ENCODE measurements at places on chromosomes 7 and 10.

DNA sequence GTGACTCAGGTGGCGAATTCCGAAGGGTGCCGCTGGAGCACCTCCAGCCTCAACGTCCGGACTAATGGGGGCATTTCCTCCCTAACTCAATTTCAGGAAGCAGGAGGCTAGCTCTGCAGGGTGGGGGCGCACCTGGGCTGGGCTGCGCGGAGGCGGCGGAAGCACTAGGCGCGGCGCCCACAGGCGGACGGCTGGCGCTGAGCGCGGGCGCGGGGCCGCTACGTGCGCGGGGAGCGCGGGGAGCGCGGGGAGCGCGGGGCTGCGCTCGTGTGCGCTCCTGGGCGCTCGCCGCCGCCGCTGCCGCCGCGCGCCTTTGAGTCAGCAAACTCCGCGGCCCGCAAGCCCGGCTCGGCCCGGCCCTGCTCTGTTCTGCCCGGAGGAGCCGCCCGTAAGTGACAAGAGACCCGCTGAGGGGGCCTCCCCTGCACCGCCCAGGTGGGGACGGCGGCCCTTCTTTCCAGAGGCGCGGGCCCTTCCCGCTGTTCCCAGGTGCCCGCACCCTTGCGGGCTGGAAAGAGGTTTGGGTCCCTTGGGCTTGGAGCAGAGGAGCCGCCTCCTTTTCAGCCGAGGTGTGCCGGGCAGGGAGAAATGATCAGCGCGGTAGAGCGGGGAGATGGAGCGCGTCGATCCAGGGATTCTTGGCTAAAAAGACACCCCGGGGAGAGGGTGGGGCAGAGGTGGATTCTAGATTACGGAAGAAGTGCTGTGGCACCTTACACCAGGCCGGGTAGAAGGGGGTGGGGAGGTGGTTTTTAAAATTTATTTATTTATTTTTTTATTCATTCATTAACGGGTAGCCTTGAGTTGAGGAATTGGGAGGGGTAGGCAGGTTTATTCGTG lies at the start of gene SNX10:
Gene SNX10 (plus strand): TSS at position 164 of the 840 bp plus-strand sequence. CDS start 54,581 bp downstream, outside the sequence.
- DNase-seq = no peak

GRCh38 chr7:132966754-132967469 lies 115.0 kb downstream of the CHCHD3 start:
- peak; percentile 15 for DNase-seq

- no peak for DNase-seq
These were observed 34.1 kb upstream of the LHFPL3 start for GRCh38 chr7:104294291-104294690.

DNA sequence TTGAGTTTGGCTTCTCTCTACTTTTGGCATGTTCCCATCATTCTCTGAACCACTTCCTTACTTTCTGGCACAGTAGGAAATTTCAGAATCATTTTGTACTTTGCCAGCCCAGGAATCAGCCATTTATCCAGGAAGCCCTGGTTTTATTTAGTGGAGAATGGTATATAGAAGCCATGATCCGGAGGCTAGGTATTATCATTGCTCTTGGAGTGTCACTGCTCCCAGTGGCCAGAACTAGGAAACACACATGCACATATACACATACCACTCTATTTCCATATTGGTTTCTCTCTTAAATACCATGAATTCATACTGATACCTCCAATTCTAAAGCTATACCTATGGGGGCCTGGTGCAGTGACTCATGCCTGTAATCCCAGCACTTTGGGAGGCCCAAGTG lies 36.3 kb downstream of the SUFU start:
- no peak for DNase-seq

GRCh38 chr7:42790196-42790595 lies 121.7 kb downstream of the C7orf25 start:
- no peak for DNase-seq

DNA sequence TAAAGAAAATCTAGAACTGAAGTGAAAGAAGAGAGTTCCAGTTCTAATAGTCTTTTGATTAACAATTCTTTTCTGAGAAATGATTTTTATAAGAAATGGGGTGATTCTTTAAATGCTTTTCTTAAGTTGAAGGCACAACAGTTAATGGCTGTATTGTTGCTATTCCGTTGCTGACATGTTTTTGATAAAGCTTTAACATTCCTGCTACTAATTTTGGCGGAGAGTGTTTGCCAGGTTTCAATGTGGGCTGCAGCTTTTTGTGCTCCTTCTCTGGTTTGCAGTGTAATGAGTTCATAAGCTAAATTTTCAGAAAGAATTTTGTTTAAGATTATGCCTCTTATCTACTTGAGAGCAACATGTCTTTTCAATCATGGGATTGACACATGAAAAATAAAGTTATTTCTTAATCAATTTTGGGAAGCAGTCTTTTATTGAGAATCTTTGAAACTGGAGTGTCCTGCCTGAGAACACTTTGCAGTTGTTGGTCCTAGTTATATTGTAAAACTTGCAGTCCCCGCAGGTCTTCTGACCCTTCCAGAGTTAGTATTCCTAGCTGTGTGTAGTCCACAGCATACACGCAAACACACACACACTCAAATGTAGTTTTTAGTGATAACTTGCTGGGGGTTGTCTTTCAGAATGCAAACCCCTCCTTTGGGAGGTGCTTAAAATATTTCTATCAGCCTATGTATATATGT lies 56.7 kb downstream of the COL17A1 start:
- DNase-seq = no peak

GRCh38 chr10:80158598-80159127 lies 26.1 kb downstream of the PLAC9 start:
- peak; percentile 90 for DNase-seq

DNA sequence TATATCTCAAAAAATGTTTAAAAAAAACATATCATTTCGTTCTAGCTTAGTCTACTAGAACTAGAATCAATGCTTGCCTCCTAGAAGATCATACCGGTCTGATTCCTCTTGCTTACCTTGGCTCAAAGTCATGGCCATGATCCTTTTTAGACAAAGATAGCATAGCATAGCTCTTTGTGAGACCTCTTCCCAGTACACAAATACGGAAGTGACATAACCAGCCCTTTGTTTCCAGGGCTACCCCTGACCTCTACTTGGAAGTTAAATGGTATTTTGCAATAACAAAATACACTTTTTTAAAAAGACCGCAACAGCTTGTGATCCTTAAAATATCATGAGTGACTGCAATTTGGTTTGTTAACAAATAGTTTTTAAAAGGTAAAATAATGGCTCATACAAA lies 130.7 kb upstream of the NOBOX start:
- DNase-seq = no peak

DNA sequence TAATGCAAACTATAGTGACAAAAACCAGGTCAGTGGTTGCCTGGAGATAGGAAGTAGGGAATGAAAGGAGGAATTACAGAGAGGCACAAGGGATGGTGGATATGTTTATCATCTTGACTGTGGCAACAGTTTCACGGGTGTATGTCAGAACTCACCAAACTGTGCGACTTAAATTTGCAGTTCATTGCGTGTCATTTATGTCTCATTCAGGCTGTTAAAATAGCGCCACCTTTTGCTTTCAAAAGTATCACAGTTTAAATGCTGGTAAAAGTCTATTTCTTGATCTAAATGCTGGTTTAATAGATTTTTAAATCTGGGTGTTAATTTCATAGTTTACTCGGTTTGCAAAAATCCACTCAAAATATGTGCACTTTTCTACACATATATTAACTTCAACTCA lies 51.0 kb downstream of the PTTG1IP2 start:
- DNase-seq = no peak

- no peak for DNase-seq
These were observed 50.2 kb downstream of the RABGEF1 start for GRCh38 chr7:66790725-66791124.

- peak; percentile 91 for DNase-seq
These were observed 19.3 kb downstream of the PPP1R3C start for GRCh38 chr10:91613411-91614187.

GRCh38 chr10:131885391-131886165 lies 15.2 kb upstream of the PPP2R2D start:
- DNase-seq = no peak

DNA sequence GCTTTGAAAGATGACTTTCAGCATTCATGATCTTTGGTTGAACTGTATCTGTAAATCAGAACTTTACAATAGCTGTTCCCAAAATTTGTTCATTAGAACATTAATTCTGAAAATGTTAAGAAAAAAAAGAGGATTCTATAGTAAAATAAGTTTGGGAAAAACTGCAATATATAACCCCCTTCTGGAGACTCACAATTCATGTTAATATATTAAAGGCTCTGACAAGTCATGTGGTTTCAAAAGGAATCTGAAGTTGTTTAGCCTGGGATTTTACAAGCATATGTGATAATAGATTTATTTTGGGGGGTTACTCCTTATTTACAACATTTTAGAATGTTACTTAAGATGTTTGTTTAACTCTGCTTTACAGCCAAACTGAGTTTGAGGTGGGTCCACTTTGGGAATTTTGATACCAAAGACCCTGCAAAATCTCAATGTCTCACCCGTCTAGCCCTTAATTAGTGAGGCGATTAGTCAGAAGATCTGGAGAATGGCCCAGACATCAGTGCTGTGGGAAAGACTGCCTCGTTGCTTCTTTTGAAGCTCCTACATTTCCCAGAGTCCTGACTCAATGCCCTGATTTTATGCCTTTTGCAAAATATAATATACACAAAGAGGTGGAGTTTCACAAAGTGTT lies 40.0 kb downstream of the CDK1 start:
- no peak for DNase-seq

DNA sequence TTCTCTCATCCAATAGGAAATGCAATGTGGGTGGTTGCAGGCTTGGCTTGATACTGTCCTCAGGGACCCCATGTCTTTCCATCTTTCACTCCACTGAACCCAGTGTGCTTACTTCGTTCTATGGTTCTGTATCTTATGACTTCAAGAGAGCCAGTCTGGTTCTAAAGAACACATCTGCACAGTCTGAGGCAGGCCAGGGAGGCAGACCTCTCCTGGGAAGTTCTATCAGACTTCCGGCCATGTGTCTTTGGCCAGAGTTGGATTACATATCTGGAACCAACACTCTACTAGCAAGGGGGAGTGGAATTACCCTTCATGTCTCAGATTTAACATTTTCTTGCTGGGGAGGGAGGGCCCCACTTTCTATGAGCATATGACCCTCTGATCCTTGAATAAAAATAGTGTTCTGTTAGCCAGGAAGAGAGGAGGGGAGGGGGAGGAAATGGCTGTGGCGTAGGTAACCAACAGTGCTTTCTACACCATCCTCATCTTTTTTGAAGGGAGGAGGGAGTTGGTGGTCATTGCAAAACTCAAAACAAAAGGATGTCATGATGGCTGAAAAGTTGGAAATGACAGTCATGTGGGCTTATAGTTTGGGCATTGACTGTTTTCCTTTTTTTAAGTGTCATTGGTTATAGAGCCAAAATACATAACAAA lies 370.2 kb downstream of the GATA3 start:
- no peak for DNase-seq

DNA sequence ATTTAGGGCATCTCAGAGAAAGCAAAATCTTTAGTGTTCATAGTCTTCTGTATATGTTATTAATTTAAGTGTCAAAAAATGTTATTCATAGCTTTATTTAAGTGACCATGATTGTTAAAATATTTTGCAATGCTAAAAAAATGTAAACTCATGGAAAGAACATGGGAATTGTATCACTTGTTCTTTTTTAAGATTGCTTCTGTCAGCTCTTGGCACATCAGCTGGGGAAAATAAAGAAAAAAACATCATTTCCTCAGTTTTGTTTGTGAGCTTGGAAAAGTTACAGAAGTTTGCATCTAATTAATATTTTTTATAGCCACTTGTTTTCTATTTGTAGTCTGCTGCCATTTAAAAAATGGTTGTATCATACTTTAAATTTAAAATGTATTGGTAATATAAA lies 285.9 kb upstream of the CSTF2T start:
- DNase-seq = no peak

DNA sequence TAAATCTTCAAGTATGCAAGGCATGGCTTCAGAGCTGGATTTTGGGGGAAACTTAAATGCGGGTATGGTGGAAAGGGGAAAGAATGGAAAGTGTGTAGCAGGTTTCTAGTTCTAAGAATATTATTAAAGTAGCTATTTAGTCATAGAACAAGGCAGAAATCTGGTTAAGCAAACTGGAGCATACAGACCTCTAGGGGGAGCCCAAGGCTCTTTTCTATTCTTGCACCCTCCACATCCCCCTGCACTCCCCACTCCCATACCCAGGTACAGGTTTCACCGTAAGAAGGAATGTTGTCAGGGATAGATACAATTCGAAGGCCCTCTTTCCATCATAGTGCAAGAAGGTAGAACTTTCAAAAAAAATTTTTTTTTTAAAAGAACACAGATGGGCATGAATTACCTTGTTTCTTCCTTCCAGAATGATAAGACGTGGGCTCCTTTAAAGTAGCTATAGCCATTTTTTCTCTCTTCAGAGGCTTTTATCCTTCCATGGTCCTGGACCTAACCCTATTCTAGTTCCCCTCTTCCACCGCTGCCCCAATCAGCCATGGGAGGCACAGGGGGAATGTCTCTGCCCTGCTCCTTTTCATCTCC lies 41.5 kb upstream of the SMIM30 start:
- DNase-seq = no peak

- DNase-seq = no peak
These were observed 65.8 kb downstream of the ATXN7L1 start for GRCh38 chr7:105810556-105810955.

- DNase-seq = no peak
These were observed 67.2 kb downstream of the DGKB start for GRCh38 chr7:14835384-14835783.

GRCh38 chr7:108824840-108825580 lies 255.3 kb downstream of the DNAJB9 start:
- peak; percentile 62 for DNase-seq

GRCh38 chr7:134919240-134919641 lies 67.1 kb upstream of the AGBL3 start:
- DNase-seq = no peak

GRCh38 chr10:89741126-89741762 lies 39.9 kb downstream of the KIF20B start:
- no peak for DNase-seq

Data from non-pigmented ciliary epithelial cell (primary cell).